ENCODE measurements at places on chromosomes 3 and 15.

DNA sequence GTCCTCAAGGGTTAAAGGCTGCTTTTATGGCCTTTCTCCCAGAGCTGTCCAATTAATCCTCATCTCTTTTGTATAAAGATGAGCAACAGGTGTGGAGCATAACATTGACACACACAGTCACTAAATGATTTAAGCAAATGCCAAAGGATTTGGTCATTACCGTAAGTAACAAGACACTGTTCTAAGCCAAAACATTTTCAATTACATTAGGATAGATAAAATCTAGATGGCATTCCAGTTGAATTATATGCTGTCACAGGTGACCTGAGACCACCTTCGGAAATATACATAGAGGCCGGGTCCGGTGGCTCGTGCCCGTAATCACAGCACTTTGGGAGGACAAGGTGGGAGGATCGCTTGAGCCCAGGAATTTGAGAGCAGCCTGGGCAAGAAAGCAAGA, 105.3 kb upstream of the UBE3A start:
- no peak for DNase-seq

DNA sequence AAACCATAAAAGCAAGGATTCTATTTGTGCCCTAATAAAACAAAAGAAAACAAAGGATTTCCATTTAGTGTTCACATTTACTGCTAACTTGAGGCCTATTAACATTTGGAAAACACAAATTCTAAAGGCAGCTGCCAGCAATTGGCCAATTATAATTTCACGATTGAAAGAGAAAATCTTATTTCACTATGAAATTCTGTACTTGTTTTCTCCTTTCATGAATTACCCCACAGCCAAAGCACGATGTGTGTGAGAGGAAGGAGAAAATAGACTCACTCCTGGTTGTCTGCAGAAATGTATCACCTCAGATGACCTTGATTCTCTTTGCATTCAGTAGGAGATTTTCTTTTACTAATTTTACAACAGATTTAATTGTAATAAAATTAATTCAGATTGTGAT, 242.8 kb upstream of the GBE1 start:
- no peak for DNase-seq

DNA sequence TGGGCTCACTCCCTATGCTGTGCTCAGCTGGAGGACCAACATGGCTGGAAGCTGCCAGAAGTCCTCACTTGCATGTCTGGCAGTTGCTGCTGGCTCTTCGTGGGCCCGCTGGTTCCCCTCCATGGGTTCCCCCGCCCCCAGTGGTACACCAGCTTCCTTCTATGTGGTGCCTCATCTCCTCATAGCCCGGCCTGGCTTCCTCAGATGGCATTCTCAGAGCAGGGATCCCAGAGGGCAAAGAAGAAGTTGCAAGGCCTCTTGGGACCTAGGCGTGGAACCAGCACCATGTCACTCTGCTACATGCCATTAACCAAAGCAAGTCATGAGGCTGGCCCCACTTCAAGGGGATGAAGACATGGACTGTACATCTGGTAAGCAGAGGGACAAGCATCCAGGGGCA, 2.9 kb upstream of the CFAP92 start:
- no peak for DNase-seq

- DNase-seq = no peak
Observed at GRCh38 chr3:113839551-113839950, 963 bp downstream of the GRAMD1C start.

DNA sequence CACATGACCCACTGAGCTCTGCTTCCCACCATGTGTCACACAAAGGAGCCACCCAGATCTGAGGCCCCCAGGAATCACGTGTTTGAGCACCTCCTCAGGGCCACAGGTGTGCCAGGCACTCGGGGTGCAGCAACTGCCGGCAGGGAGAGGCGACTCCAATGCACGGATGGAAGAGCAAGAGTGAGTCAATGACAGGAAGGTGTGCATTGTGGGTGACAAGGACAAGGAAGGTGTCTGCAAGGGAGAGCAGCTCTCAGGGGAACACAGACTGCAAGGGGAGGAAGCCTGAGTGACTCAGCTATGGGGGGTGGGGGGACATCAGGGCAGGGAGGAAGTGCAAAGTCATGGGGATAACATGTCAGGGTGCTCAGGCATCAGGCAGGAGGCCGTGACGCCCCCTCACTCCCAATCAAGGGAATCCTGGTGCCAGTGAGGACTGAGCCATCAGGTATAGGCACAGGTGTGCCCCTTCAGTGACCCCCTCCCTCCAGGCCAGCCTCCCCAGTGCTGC, 67.4 kb downstream of the NUP210 start:
- DNase-seq = no peak

DNA sequence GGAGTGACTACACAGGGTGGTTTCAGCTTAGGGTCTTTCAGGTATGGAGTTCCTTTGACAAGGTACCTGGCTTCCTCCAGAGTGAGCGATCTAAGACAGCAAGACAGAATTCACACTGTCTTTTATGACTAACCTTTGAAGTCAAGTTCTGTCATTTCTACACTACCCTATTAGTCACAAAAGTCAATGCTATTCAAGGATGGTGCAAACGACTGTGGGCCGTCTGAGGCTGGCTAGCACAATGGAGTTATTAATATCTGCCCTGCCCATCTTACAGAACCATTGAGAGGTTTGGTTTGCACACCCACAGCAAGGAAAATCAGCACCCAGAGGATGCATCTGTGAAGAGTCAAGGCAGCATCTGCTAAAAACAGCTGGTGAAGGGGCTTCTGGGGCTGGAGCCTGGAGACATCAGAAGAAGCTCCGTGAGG, 62.9 kb upstream of the XCR1 start:
- peak; percentile 50 for DNase-seq

DNA sequence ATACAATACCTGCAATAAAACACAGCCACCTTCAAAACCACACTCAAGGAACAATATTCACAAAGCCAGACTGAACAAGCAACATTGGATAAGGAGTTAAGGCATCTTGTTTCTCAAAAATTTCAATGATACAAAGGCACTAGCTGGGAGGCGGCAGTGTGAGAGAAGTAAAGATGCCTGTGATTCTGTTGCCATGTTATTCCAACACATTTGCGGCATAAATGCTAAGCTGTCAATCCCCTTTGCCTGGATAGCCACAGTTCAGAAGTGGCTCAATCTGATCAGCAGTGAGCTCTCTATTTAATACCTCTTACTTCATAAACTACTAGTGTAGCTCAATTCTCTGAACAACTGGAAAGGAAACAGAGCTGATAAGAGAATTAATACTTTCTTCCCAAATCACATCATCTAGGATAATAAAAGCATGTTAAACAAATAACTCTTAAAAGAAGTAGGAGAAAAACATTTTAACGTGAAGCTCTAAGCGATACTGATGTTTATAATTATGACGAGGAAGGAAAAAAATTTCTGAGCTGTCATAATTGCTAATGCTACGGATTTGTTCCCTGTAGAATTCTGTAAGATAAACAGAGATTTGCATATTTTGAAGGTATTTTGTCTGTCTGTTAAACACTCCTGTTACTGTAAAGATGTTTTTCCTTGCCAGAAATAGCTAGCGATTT, 358.4 kb downstream of the FOXP1 start:
- DNase-seq = no peak

DNA sequence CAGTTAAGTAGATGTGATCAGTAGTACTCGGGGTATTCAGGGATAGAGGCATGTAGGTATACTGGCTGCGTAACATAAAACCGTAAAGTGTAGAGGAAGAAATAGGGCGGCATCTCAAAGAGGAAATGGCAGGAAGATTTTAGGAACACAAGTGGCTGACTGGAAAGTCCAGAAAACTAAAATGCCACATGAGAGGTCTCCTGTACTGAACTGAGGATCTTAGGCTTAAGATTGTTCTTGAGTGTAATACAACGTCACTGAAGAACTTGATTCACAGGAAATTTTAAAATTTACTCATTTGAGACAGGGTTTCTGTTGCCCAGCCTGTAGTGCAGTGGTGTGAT, 2.3 kb upstream of the LMLN start:
- no peak for DNase-seq

DNA sequence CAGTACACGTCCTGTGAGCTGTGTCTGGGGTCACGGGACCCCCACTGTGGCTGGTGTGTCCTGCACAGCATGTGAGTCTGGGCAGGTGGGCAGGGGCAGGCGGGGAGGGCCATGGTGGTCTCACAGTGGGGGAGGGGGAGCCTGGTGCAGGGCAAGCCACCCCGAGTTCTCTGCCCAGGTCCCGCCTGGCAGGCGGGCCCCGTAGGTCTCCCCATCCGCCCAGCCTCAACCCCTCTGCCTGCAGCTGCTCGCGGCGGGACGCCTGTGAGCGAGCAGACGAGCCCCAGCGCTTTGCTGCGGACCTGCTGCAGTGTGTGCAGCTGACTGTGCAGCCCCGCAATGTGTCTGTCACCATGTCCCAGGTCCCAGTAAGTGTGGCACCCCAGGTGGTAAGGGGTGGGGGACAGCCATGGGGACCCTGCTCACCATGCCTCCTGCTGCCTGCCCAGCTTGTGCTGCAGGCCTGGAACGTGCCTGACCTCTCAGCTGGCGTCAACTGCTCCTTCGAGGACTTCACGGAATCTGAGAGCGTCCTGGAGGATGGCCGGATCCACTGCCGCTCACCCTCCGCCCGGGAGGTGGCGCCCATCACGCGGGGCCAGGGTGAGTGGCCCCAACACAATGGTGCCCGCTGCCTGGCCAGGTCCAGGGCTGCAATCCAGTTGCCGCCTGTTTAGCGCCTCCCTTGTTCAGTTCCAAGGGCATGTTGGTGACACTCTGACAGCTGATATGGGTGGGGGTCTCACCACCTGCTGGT, 21.9 kb downstream of the PLXNA1 start:
- no peak for DNase-seq

DNA sequence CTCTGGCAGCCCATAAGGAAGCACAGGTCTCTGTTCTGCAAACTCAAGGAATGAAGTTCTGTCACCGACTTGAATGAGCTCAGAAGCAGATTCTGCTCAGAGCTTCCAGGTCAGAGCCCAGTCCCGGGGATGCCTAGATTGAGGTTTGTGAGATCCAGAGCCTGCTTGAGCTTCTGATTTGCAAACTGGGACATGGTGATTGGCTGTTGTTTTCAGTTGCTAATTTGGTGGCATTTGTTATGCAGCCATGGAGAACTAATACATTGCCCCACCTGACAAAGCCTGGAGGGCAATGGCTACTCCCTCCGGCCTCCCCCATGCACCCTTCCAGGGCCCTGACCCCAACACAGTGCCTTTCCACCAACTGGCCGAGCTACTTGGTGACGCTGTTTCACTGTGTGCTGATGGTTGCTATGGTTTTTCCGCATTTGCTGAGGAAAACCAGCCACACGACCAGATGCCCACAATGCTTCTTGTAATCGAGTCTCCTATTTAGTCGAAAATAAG, 379.5 kb upstream of the ATP10A start:
- DNase-seq = no peak

- DNase-seq = no peak
Observed at GRCh38 chr3:37129871-37130270, 44.5 kb downstream of the LRRFIP2 start.

GRCh38 chr15:43403616-43404015, 32.7 kb downstream of the TUBGCP4 start:
- DNase-seq = no peak

DNA sequence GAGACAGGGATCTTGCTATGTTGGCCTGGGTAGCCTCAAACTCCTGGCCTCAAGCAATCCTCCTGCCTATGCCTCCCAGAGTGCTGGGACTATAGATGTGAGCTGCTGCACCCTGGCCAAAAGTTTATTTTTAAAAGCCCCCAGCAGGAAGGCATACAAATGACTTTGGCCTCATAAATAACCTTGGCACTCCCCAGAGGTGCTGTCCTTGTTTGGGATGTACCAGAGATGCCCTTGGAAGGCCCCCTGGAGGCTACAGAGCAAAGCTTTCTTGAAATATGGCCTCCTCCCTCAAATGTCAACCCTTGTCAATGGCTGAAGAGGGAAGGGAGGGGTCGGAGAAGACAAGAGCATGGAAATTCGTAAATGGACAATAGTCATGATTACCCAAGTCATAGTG, 14.0 kb upstream of the RTP3 start:
- no peak for DNase-seq

GRCh38 chr3:73381551-73381950, 243.2 kb downstream of the PDZRN3 start:
- no peak for DNase-seq

GRCh38 chr3:29456901-29457300, 176.0 kb downstream of the RBMS3 start:
- no peak for DNase-seq

- peak; percentile 80 for DNase-seq
Observed at GRCh38 chr15:32029862-32030781, at the start of gene CHRNA7. CHRNA7 (plus strand) TSS chr15:32030515; CDS start chr15:32030595, 80 bp downstream.

DNA sequence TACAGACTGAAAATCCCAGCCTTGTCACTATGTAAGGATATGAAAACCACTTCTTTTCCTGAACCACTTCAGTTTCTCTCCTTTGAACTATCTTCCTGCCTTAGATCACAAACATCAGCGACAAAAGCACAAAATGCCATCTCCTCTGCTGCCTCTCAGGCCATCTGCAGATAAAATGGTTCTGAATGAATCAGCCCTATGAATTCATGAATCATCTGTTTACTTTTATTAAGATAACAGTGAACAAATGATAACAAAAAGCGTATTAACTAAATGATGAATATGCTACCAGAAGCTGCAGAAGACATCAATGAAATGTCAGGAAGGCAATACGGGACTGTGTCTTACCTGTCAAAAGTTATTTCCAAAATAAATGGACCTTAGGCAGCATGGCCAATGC, 928.1 kb downstream of the ROBO1 start:
- no peak for DNase-seq

DNA sequence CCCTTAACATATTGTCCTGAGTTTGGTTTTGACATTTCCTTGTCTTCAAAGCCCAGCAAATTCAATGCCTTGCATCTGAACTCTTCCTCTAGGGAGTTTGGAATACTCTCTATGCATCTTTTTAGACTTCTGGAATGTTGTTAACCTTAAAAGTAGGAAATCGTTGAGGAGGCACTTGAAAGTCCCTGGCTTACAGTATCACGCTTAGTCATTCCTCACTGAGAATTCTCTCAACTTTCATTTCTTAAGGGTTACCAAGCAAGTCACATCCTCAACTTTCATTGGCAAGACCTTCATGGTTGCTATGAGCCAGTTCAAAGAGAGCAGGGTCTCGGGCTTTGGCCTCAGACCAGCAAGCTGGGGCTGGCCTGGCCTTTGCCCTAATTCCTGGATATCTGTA, 89.9 kb downstream of the ASB7 start:
- no peak for DNase-seq

GRCh38 chr3:29152379-29152778, 128.5 kb upstream of the RBMS3 start:
- no peak for DNase-seq

Measured in GM06990 (cell line).